ENCODE measurements at places on chromosomes 3 and 15. TPM values are rescaled to one million over a fixed set of nuclear protein-coding genes. Genes with fewer than 3 reads are reported as not detected.

- DNase-seq: no peak
- no peak overlapping the region for H3K27ac ChIP-seq
- H3K4me3 ChIP-seq: no peak overlapping the region
- peaks cover 94% of the 10 kb centered on the region for H3K36me3 ChIP-seq
- H3K4me1 ChIP-seq: no peaks in the 10 kb centered on the region
Measured at GRCh38 chr3:129257609-129258008, 8.2 kb downstream of the COPG1 start.

DNA sequence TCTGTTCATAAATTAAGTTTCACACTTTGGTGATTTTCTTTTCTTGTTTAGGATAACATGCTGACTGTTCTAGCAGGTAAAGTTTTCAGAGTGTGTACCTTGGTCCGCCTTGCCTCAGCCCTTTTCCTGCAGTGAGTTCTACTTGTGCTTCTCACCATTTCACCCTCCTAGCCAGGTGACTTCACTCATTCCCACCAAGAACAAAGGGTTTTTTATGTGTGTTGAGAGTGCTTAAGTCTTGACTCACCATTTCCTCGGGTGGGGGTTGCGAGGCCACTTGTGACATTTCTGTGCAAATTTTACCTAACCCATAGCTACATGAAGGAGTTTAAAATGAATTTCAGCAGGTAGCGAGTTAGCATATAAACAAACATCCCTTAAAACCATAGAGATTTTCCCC, 81.4 kb downstream of the C3orf38 start:
- no peaks in the 10 kb centered on the region for H3K4me1 ChIP-seq
- H3K36me3 ChIP-seq: no peaks in the 10 kb centered on the region
- H3K27ac ChIP-seq: no peak overlapping the region
- no peaks in the 10 kb centered on the region for H3K27me3 ChIP-seq

GRCh38 chr3:177606891-177607290, 409.6 kb upstream of the TBL1XR1 start:
- no peak overlapping the region for H3K4me3 ChIP-seq
- no peak for DNase-seq
- H3K4me1 ChIP-seq: peaks cover 23% of the 10 kb centered on the region
- no peaks in the 10 kb centered on the region for H3K36me3 ChIP-seq
- no peak overlapping the region for H3K27ac ChIP-seq
- H3K27me3 ChIP-seq: no peaks in the 10 kb centered on the region

The ATP10A gene
- not detected for total RNA-seq

The ANKRD63 gene
- total RNA-seq: 0.32 TPM

DNA sequence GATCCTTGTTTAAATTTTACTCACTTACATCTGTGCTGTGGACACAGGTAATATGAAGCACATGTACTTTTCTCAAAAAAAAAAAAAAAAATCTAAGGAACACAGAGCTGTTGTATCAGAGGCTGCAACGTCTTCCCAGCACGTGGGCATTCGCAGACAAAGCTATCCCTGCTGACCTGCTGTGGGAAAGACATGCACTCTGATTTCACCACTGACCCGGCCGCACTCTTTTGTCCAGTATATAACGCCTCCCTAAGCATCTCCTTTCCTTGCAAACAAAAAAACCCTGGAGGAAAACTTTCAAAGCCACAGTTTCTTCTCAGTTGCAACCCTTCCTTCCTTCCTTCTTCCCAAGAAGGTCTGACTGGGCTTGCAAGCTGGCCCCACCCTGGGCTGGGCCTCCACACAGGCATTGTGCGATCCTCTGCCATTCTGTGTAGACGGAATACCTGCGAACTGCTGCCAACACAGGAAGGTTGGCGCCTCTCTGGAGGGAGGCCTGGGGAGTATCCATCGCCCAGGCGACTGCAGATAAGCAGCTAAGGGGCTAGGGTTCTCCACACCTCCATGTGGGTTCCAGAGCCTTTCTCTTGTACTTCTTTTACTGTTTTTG, 50.8 kb downstream of the SLC12A8 start:
- no peak for DNase-seq
- no peak overlapping the region for H3K27ac ChIP-seq
- no peak overlapping the region for H3K4me3 ChIP-seq
- peaks cover 6% of the 10 kb centered on the region for H3K4me1 ChIP-seq
- peaks cover 3% of the 10 kb centered on the region for H3K27me3 ChIP-seq

The DUOXA2 gene
- not detected for total RNA-seq

GRCh38 chr3:53478166-53478830, 16.1 kb upstream of the CACNA1D start:
- no peak overlapping the region for H3K4me3 ChIP-seq
- H3K27ac ChIP-seq: no peak overlapping the region
- no peaks in the 10 kb centered on the region for H3K4me1 ChIP-seq
- peaks cover 21% of the 10 kb centered on the region for H3K27me3 ChIP-seq
- no peaks in the 10 kb centered on the region for H3K36me3 ChIP-seq
